A172 (cell line): ENCODE measurements at places on chromosomes 6 and 20. TPM values are rescaled to one million over a fixed set of nuclear protein-coding genes. Genes with fewer than 3 reads are reported as not detected.
A peak's percentile ranks its signal among the peaks of the same experiment; 100 is the strongest.

Gene OPRM1
- total RNA-seq = not detected in 2 replicates

Gene BFSP1
- 8.3 and 9.7 TPM in 2 replicates for total RNA-seq

Gene SLPI
- total RNA-seq = 0.33 TPM in 1 of 2 replicates, not detected in the other

Gene DEFB132
- not detected in 2 replicates for total RNA-seq

Gene KHDC1
- 6.4 and 8.5 TPM in 2 replicates for total RNA-seq

DNA sequence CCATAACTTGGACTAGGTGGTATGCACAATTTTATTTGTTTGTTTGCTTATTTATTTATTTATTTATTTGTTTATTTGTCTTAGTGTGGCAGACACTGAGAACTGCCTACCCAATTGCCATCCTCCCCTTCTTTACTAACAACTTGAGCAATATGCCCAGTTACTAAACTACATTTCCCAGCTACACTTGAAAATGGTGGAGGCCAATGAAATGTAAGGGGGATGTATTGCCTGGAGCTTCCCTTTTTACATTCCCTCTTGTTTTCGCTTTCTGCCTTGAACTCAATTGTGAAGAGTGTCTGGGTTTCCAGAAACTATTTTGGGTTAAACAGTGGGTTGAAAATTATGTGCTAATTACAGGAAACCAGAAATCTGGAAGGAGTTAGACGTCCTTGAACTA lies 152.7 kb upstream of the FKBP1C start:
- DNase-seq = no peak

DNA sequence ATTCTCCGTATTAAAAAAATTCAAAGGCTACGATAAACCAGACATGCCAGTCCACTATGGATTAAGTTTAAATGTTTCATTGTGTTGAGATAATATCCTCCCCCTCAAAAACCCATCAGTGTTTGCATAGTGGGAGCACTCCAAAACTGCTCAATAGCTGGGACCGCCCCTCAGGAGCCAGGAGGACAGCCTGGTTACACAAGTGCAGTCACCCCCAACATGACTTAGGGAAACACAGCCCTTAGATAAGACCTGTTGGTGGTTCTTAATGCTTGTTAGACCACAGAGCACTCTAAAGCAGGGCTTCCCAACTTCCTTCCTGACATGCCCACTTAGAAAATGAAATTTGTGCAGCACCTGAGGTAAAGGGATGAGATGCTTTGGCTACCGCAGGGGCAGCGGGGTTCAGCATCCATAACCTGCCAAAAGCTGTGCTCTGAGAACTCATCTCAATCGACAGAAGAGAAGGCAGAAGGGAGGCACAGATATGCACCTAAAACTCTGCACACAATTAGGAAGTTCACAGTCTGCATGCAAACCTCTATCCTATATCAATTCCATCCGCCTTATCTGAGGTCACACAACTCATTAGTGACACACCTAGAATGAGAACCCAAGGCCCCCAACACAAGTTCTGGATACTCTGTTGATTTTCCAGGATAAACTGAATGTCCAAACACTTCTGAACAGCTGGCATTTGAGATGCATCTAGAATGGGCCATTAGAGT lies 74.3 kb downstream of the RALGAPA2 start:
- no peak for DNase-seq

DNA sequence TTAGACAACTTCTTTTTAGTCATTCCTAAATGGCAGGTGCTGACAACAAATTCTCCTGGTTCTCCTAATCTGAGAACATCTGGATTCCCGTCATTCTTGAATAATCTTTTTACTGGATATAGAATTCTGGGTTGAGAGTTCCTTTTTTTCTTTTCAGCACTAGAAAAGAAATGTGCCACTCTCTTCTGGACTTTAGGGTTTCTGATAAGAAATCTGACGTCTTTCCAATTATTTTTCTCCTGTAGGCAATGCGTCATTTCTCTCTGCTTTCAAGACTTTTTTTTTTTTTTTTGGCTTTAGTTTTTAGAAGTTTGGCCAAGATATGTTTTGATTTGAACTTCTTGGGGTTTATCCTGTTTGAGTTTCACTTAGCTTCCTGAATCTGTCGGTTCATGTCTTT lies 66.1 kb upstream of the RNF24 start:
- DNase-seq = no peak

- DNase-seq = no peak
Measured at GRCh38 chr6:6379573-6379972, 59.1 kb upstream of the F13A1 start.

DNA sequence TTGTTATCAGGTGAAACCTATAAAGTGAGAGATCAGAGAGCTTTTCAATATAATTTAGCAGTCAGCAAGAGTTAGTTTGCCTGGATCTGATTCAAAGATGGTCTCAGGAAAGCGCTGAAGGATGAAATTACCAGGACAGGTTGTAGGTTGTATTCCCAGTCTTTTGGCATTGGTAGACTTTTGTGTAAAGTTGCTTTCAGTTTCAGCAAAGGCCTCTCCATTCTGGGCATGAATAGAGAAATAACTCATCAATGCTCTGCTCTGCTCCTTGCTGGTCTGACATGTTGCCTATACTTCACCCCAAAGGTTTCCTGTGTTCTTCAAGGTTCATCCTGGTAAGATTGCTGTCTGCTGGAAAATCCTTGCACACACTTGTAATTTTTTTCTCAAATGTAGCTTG lies 714.8 kb downstream of the EPM2A start:
- no peak for DNase-seq

DNA sequence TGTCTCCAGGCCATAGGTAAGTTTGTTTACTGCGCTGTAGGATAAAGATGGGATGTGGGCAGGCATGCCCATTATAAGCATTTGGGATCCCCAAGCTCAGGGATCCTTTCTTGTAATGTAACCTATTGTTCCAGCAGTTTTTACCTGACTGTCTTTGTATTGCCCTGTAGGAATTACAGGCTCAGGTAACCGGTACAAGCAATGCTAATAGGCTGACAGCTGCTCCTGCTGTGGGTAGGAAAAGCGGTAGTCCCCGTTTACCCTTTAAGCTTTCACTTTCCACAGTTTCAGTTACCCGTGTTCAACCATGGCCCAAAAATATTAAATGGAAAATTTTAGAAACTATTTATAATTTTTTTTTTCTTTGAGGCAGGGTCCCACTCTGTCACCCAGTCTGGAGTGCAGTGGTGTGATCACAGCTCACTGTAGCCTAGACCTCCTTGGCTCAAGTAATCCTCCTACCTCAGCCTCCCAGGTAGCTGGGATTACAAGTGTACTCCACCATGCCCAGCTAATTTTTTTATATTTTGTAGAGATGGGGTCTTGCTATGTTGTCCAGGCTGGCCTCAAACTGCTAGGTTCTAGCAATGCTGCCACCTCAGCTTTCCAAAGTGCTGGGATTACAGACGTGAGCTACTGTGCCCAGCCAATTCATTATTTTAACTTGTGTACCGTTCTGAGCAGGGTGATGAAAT lies 108.6 kb downstream of the CDYL start:
- no peak for DNase-seq

DNA sequence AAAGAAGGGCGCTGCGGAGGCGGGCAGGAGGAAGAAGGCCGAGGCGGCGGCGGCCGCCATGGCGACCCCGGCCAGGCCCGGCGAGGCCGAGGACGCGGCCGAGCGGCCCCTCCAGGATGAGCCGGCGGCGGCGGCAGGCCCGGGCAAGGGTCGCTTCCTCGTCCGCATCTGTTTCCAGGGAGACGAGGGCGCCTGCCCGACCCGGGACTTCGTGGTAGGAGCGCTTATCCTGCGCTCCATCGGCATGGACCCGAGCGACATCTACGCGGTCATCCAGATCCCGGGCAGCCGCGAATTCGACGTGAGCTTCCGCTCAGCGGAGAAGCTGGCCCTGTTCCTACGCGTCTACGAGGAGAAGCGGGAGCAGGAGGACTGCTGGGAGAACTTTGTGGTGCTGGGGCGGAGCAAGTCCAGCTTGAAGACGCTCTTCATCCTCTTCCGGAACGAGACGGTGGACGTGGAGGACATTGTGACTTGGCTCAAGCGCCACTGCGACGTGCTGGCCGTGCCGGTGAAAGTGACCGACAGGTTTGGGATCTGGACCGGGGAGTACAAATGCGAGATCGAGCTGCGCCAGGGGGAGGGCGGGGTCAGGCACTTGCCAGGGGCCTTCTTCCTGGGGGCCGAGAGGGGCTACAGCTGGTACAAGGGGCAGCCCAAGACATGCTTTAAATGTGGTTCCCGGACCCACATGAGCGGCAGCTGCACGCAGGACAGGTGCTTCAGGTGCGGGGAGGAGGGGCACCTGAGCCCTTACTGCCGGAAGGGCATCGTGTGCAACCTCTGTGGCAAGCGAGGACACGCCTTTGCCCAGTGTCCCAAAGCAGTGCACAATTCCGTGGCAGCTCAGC lies 780 bp downstream of the ZCCHC3 start:
- peak; percentile 58 for DNase-seq

DNA sequence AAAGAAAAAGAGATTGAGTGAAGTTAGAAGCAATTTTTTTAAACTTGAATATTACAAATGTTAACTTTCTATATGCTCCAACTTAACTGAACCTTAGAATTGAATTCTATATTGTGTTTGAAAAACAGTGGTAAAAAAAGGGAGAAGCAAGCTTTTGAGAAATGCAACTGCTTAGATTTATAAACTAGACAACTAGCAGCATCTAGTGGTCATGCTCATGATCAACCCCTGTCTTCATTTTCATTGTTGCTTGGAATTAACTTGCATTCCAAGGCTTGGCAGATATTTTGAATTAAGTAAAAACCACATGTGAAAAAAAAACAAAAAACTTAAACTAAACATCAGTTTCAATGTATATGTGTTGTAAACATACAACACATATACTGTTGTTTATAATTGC lies 113.1 kb downstream of the C6orf58 start:
- DNase-seq = peak; percentile 11

DNA sequence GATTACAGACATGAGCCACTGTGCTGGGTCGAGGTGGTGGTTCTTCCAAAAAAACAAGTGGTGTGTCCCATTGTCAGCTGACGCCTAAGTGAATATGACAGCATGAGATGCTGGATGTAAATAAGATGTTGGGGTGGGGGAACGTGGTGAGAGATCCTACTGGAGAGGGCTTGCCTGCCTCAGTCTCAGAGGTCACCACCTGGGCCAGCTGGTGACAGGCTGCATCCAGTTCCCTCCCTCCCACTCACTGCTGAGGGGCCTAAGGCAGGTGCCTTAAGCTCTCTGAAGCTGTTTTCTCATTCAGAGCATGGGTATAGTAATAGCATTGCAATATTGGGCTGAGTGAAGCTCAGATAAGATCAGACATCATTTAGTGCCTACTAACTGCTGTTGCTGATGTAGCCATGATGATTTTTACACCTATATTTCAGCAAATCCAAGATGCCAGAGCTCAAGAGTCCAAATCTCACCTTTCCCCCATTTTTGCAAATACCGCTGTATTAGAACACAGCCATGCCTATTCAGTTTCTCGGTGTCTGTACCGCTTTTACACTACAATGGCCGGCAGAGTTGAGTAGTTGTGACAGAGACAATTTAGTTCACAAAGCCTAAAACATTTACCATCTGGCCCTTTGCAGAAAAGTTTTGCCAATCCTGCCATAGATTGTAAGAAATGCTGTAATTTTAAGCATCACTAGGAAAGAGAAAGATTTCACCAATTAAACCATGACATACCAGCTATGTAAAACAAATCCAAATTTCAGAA lies 171.3 kb downstream of the ANKRD60 start:
- no peak for DNase-seq
